ENCODE measurements at places on chromosomes 5 and 9. TPM values are rescaled to one million over a fixed set of nuclear protein-coding genes. Genes with fewer than 3 reads are reported as not detected.

PLAC8L1 gene
- total RNA-seq: not detected

PCDHGA7 gene
- total RNA-seq: 0.07 TPM

PCDHA9 gene
- total RNA-seq: not detected

HTR4 gene
- total RNA-seq: not detected

ZFP2 gene
- 24.9 TPM for total RNA-seq

CYLC2 gene
- total RNA-seq: not detected

LRSAM1 gene
- 8.3 TPM for total RNA-seq

Measured in MG63 (cell line).